ENCODE measurements at places on chromosomes 5 and 9. TPM values are rescaled to one million over a fixed set of nuclear protein-coding genes. Genes with fewer than 3 reads are reported as not detected.

Gene ENTR1
- total RNA-seq = 77.3 TPM

Gene NCBP1
- 43.2 TPM for total RNA-seq

Gene GABRA1
- not detected for total RNA-seq

Gene IER5L
- 1.3 TPM for total RNA-seq

Gene ARID3C
- 0.18 TPM for total RNA-seq

Gene BTNL9
- total RNA-seq = not detected

Gene C5orf46
- not detected for total RNA-seq

Gene CBY3
- total RNA-seq = 0.71 TPM

Gene LEAP2
- total RNA-seq = 4.0 TPM

Gene ABITRAM
- total RNA-seq = 9.9 TPM

Gene CERCAM
- 0.39 TPM for total RNA-seq

Gene SPINK1
- not detected for total RNA-seq

Gene PHYHD1
- total RNA-seq = 1.1 TPM

Gene TMOD1
- 0.48 TPM for total RNA-seq

Gene ADAMTS16
- total RNA-seq = not detected
